Activated T-helper 1 cell treated with anti-CD3 and anti-CD28 coated beads, Interleukin-12 subunit alpha, Interleukin-12 subunit beta, Interleukin-2, Interleukin-4 antibody, amounts not matched to agents 30 ng/mL and 10 ng/mL and 1 ng/mL, durations not matched to agents 14 hours and 24 hours and 36 hours (primary cell): ENCODE measurements at places on chromosomes 1 and 21. TPM values are rescaled to one million over a fixed set of nuclear protein-coding genes. Genes with fewer than 3 reads are reported as not detected.
A peak's percentile ranks its signal among the peaks of the same experiment; 100 is the strongest.

DNA sequence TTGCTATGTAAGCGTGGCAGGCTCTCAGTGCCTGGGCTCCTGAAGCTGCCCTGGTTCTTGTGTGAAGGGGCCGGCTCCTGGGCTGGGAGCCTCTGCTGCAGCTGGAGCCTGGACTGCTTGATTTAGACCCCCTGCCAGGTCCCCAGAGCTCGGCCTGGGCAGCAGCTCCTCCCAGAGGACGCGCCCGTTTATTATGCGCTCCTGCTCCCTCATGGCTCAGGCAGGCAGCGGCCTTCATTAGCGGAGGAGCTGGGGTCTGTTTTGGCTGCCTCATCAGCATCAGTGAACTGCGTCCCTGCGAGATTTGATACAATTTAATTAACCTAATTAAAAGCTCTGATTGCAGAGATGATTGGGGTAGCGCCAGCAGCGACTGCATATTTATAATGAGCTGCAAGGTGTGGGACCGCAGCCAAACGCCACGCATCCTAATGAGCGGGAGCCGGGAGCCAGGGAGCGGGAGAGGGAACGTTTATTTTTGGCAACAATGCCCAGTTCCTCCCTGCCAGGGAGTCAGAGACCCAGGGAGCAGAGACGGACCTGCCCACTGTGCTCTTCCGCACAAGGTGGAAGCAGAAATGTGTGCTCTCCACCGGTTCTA is 16.6 kb downstream of the UTP11 start:
- peaks cover 2% of the 10 kb centered on the region for H3K27me3 ChIP-seq
- no peak for DNase-seq
- H3K27ac ChIP-seq, result peak overlapping the region; percentile 90

- no peak overlapping the region for H3K27ac ChIP-seq
- peaks cover 5% of the 10 kb centered on the region for H3K36me3 ChIP-seq
- no peaks in the 10 kb centered on the region for H3K27me3 ChIP-seq
- DNase-seq, result no peak
- H3K4me3 ChIP-seq, result no peak overlapping the region
Measured at GRCh38 chr1:20885121-20885520, 98.0 kb upstream of the HP1BP3 start.

- no peaks in the 10 kb centered on the region for H3K27me3 ChIP-seq
- H3K4me3 ChIP-seq, result no peak overlapping the region
- H3K4me1 ChIP-seq, result no peaks in the 10 kb centered on the region
- H3K27ac ChIP-seq, result no peak overlapping the region
Measured at GRCh38 chr1:240232530-240232929, 140.8 kb downstream of the FMN2 start.

- no peak overlapping the region for H3K27ac ChIP-seq
- H3K27me3 ChIP-seq, result no peaks in the 10 kb centered on the region
- no peaks in the 10 kb centered on the region for H3K36me3 ChIP-seq
Measured at GRCh38 chr1:230348386-230349019, 77.6 kb downstream of the PGBD5 start.

- H3K36me3 ChIP-seq, result no peaks in the 10 kb centered on the region
- H3K4me3 ChIP-seq, result no peak overlapping the region
- no peak for DNase-seq
- H3K4me1 ChIP-seq, result no peaks in the 10 kb centered on the region
- H3K27ac ChIP-seq, result no peak overlapping the region
Measured at GRCh38 chr1:36872126-36872754, 162.1 kb downstream of the GRIK3 start.

DNA sequence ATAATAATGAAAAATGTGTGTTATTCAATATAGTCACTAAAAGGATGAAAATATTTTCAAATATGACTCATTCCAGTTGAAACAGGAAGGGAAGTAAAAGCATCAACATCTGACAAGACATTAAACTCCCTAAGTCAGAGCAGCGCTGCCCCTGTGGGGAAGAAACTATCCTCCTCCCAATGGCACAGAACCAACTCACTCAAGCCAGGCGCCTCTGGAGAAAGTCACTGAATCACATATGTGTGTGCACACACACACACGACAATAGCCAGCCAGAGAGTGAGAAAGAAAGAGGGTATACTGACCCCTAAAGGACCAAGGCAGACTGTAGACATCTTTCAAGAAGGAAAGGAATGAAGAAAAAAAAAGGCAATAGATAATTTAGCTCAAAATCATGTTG is 126.9 kb downstream of the SETD4 start:
- H3K27me3 ChIP-seq, result peaks cover 2% of the 10 kb centered on the region
- H3K27ac ChIP-seq, result no peak overlapping the region
- no peaks in the 10 kb centered on the region for H3K4me1 ChIP-seq
- H3K4me3 ChIP-seq, result no peak overlapping the region
- H3K36me3 ChIP-seq, result no peaks in the 10 kb centered on the region

ADAMTS1 gene
- total RNA-seq, result 1.7 and 1.8 TPM in 2 replicates

RGS16 gene
- 138 and 143 TPM in 2 replicates for total RNA-seq

AGO3 gene
- 26.1 and 33.6 TPM in 2 replicates for total RNA-seq
